Tibial artery (tissue), 4 donors: ENCODE measurements at places on chromosomes 5 and 9.

GRCh38 chr5:151628112-151628823, 37.1 kb upstream of the FAT2 start:
- peak; percentile 82 for DNase-seq

DNA sequence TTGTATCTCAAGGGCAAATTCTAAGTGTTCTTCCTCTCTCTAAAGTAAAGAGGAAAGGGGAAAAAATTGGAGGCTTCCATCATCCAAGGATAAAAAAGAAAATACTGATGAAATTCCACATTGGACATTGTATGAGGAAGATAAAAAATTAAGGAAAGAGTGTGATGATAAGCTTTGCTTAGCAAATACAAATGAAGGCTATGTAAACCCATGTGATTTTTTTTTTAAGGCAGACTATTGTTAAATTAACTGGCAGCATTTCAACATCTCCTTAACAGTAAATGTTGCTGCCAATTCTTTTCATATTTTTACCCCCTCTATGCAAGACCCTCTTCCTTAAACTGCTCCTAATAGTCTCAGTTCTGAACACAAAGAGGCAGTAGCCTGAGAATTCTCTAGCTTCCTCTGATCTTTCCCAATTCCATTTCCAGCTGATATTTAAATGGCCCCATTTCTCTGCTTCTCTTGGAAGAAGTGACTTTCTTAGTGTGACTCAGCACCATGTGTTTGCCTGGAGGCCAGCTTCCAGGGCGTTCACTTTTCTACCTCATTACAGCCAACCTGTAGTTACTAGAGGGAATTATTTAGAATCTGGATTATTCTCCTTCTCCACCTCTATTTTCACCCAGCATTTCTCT, 159.7 kb downstream of the TLE1 start:
- no peak for DNase-seq

DNA sequence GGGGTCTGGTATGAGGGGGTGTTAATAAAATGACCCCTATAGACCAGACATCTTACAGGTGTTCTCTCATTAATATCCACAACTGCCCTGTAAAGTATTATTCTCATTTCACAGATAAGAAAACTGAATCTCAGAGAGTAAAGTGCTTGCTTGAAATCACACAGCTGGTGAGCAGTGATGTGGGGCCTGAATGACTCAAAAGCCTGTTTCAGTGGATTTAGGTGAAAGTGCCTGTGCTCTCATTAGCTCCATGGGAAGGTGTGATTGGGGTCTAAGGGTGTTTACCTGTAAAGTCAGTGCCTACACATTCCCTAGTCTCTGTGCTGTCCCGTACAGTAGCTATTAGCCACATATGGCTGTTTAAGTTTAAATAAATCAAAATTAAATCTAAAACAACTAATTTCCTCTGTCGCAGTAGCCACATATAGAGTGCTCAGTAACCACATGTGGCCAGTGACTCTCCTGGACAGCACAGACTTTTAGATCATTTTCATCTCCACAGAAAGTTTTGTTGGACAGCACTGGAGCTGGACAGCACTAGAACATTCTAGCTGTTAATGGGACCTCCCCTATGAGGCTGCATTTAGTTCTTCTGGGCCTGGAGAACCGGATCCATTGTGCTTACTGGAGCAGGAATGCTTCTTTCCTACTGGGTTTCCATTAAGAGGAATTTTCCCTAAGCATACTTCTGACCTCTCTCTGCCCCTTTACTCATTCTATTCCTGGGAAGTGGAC, 52.5 kb upstream of the SEMA6A start:
- DNase-seq: no peak

- DNase-seq: no peak
Observed at GRCh38 chr5:6788956-6789649, 75.9 kb downstream of the TENT4A start.

GRCh38 chr5:10649666-10650380, 86.0 kb downstream of the ANKRD33B start:
- DNase-seq: no peak

DNA sequence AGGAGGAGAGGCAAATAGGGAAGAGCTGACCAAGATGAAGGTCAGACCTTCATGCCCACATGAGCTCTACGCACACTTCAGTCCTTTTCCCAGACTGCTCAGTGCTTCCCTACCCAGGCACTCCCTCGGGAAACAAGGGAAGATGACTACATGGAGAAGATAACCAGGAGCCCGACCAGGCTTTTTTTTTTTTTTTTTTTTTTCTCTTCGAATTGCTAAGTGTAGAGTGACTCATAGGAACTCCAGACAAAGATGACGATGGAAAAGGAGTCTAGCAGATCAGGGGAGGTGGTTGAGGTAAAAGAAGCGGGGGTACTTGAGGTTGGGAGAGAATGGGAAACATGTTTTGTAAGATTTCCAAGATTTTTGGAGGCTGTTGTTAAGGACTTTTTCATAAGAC, 526.1 kb downstream of the BNC2 start:
- no peak for DNase-seq

DNA sequence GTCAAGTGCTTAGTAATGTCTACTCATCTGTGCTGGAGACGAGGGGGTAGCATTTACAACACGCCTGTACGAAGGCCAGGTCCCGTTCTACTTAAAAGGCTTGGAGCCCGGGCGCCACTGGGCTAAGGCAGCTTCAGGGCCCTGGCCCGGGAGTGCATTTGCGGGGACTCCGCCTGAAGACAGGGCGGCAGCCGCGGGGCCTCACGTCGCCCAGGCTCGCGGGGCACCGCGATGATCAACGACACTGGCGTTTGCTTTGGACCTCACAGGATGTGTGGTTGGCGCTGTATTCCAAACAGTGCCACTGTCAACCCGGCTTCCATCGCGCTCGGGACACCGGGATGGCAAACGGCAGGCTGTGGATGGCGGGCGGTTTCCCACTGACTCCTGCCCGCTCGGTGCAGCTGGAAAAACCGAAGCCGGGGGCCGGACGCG, 1.1 kb upstream of the TENT4A start:
- DNase-seq: peak; percentile 80

DNA sequence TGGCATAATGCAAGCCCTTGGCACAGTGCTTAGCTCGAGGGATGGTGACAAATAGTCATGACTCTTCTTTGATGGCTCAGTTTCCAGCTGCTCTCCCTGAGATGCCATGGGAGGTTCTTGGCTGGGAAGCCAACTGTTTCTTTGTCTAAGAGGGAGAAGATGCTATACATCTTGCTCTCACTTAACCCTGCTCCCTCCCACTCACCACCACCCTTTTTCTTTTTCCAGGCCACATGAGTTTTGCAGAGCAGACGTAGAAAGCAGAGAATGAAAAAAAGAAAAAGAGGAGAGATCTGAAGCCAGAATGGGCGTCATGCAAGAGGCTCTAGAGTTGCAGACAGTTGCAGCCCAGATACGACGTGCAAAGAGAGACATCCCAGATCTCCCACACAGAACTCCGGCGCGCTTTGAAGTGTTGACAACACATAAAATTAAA, 160.5 kb downstream of the FGF18 start:
- DNase-seq: no peak

DNA sequence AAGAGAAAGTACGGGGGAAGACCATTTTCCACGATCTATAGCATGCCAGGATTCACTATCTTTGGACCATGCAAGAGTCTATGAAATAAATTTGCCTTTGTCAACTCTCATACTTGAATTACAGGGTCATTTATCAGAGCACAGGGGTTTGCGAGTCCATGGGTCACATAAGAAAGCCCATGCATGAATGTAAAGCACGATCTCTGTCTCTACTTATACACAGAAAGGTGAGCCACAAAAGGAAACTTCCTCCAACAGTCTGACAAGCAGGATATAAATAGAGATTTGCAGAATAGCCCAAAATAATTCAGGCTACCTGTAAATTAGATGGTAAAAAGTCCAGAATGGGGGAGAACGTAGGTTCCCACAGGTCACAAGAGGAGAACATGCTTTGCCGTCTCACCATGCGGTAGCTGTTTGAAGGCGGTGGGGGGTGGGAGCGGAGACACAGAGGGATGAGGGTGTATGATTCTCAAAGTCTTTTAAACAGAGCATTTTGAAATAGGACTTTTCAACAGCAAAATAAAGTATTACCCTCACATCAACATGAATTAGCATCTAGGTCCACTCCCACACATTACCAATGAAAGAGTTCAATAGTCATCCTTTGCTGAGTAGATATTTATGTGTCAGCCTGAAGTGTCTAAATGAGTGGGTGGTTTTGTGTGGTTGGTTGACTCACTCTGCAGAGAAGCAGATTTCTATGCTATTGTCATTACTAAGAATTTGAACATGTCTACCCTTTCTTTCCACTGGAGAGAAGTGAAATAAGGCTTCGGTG, 279.7 kb downstream of the EBF1 start:
- no peak for DNase-seq

DNA sequence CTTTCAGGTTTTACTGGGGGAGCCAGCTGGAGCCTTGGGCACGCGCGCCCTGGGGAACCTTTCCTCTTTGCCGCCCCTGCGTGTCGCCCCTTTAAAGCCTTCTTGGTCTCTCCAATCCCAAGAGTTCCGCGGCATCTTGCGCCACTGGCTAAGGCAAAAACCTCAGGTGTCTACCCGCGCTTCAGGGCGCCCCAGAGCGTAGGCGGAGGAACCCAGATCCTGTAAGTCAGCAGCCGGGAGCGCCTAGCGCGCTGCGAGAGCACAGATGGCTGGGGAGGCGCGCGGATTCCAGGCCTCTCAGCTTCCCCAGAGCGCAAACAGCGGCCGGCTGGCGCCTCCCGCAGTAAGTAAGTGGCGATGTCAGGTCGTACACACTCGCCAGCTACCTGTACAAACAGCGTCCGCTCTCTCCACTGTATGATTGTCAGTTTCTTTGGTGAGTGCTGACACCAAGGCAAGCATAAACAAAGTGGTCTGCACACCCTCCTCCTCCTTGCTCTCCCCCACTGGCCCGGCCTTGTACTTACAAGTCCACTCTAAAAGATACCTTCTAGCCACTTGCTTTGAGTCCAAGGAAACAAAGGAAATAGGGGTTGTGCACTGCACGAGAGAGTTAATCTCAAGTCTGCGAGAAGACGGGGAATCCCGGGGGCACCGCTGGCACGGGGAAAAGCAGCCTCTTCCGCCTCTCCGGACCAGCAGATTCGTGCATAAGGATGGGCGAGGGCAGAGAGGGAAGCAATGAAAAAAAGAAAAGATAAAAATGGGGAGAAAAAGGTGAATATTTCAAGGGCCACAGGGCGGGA, 2.9 kb downstream of the HTR1A start:
- DNase-seq: no peak

- DNase-seq: no peak
Observed at GRCh38 chr5:164336276-164336675, 830.9 kb downstream of the MAT2B start.

DNA sequence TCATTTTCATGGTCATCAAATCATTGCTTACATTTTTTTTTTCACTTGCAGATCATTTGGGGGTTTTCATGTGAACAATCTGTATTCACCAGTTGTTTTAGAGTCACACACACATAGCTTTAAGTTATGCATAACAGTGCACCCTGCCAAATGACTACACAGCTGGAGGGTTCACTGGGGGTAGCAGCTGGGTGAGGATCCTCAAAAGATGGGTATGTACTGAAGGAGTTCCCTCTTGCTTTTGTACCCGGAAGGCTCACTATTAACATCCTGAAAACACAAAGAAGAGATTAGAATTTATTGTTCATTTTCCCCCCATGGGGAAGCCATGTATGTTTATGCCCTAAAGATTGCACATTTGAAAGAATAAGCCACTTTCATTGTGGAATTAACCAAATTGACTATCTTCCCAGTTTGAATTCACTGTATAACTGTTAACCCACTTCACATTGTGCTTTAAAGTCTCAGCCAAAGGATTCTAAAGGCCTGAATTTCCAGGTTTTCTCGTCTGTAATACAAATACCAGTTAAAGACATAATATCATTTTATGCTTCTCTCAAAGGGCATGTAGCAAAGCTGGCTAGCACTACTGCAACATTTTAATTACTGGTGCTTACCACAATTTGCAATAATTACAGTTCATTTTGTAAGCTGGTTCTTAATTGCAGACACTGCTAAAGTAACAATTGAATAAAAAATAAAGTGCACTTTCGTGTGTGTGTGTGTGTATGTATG, 466.4 kb upstream of the MEF2C start:
- DNase-seq: no peak

GRCh38 chr5:33832404-33833236, 59.2 kb downstream of the ADAMTS12 start:
- DNase-seq: no peak

GRCh38 chr5:131505237-131505908, 129.7 kb downstream of the RAPGEF6 start:
- no peak for DNase-seq

GRCh38 chr9:3650994-3651622, 125.3 kb upstream of the RFX3 start:
- no peak for DNase-seq

DNA sequence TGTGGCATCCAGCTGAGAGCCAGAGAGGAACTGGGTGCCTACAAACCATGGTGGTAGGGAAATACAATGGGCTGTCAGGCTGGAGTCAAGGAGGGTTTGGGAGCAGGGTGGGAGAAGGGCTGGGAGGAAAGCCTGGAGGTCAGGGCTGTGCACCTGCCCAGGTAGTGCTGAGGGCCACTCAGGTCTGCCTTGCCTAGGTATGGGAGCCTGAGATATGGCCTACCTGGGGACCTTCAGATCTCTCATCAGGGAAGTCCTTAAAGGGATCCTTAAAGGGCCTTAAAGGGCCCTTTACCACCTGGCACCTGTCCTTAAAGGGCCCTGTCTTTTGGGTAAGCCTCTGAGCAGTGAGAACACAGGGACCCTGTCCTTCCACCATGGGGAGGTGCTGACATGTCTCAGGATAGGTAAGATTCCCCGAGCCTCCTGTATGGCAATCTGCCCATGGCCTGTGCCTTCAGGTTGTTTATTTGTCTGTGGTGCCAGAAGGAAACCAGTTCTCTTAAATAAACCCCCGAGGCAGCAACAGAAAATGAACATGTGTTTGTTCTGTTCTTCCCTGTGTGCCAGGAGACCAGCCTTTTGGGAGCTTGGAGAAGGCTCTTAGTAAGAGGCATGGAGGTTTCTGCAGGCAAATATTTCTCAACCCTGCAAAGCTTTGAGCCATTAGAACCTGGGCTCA, 23.3 kb downstream of the SLC25A48 start:
- DNase-seq: no peak

DNA sequence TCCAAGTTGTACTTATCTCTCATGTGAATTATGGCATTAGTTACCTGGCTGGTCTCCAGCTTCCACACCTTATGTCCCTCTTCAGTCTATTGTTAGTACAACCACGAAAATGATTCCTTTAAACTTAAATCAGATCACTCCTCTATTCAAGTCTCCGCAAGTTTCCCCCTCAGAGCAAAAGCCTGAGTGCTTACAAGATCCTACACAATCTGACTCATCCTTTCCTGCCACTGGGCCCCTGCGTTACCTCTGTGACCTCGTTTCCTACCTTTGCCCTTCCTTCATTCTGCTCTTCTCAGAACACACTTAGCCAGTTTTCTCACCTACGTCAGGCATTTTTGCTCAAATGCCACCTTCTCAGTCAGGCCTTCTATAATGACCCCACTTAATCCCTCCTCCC, 45.1 kb upstream of the GLIS3 start:
- DNase-seq: no peak

- DNase-seq: no peak
Observed at GRCh38 chr5:43615445-43616184, 12.6 kb downstream of the NNT start.

- no peak for DNase-seq
Observed at GRCh38 chr5:58405175-58405574, 54.7 kb downstream of the PLK2 start.
